ENCODE measurements at places on chromosomes 6 and 20.
A peak's percentile ranks its signal among the peaks of the same experiment; 100 is the strongest.

- no peak for DNase-seq
Observed at GRCh38 chr20:16407251-16408067, 165.8 kb downstream of the KIF16B start.

DNA sequence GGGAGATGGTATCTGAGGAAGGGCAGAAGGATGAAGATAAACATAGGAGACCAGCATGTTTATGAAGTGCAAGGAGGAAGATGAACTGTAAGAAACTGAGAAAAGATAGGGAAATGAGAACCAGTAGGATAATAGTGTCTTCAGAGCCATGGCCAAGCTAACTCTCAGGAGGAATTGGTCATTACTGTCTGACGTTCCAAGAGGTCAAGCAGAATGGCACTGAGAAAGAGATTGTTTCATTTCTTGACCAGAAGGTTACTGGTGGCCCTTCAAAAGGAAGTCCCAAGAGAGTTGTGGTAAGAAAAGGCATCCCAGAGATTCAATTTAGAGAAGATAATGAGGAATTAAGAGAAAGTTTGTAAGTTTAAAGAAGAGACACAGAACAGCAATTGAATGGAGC is 47.5 kb downstream of the EYA4 start:
- no peak for DNase-seq

GRCh38 chr6:148776321-148777308 is 29.8 kb downstream of the UST start:
- no peak for DNase-seq

GRCh38 chr20:53750827-53751619 is 157.4 kb upstream of the ZNF217 start:
- no peak for DNase-seq

GRCh38 chr6:129946439-129947140 is 71.8 kb upstream of the L3MBTL3 start:
- no peak for DNase-seq

- DNase-seq = no peak
Observed at GRCh38 chr6:129744201-129744879, 34.4 kb upstream of the ARHGAP18 start.

DNA sequence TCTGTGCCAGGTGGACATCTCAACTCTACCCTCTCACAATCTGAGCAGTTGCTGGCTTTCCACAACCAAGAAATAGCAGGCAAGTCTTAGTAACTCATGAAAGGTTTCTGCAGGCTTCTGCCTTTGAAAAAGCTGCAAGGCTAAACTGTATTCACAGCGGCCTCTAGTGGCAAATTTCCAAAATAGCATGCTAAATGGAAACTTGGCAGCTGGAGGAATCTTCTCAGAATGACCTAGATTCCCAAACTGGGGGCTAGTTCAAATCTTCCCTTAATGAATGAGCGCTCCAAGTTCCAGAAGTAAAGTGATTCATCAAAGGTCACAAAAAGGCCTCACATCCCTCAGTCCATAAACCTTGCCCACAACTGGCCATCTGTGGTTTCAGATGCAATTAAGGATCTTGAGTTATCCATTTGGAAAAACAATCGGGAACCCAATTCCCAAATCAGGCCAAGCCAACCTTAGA is 11.9 kb upstream of the CPNE5 start:
- no peak for DNase-seq

GRCh38 chr20:44296011-44296410 is 15.0 kb downstream of the FITM2 start:
- DNase-seq = no peak

GRCh38 chr6:38212579-38212978 is 393.1 kb downstream of the ZFAND3 start:
- DNase-seq = no peak

GRCh38 chr6:133159255-133159795 is 81.8 kb upstream of the EYA4 start:
- no peak for DNase-seq

GRCh38 chr6:139355777-139356445 is 18.5 kb downstream of the CITED2 start:
- DNase-seq = no peak

DNA sequence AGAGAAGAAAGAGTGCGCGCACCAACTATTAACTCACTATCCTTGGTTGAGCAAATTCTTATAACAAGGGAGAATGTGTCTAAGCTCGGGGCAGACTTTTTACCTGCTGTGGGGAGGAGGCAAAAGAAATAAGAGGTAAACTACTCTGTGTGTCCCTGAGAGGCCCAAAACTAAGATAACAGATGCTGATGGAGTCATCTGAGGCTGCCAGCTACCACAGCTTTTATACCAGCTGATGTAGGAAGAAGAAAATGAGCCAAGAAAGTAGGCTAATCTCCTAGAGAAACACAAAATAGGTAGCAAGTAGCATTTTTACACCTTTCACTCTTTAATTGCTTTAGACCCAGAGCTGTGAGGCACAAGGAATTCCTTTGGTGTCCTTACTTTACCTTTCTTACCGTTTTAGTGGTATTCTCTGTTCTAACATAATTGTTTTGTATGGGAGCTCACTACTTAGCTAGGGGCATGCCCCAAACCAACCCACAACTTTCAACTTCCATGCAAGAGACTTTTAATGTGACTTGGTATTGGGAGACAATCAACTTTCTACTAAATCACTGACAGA is 27.8 kb upstream of the PIM1 start:
- no peak for DNase-seq

GRCh38 chr20:32480371-32481241 is 104.5 kb downstream of the NOL4L start:
- no peak for DNase-seq

- no peak for DNase-seq
Observed at GRCh38 chr6:88164061-88164460, 2.1 kb downstream of the CNR1 start.

DNA sequence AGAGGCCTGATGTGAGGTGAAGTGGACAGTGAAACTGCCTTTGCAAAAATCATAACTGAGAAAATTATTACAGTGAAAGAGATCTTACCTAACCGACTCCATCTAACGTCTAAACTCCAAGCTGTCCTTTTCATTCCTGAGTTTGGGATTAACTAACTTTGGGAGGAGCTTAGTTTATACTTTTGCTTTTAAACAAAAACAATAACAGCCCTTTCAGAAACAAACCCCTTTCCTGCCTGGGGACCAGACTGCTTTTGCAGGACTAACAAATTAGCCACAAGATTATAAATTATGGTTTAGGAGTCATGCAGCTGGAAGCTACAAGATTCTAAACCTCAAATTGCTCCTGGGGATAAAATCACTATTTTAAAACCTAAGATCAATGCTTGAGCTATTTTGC is 38.6 kb upstream of the HFE start:
- DNase-seq = no peak

DNA sequence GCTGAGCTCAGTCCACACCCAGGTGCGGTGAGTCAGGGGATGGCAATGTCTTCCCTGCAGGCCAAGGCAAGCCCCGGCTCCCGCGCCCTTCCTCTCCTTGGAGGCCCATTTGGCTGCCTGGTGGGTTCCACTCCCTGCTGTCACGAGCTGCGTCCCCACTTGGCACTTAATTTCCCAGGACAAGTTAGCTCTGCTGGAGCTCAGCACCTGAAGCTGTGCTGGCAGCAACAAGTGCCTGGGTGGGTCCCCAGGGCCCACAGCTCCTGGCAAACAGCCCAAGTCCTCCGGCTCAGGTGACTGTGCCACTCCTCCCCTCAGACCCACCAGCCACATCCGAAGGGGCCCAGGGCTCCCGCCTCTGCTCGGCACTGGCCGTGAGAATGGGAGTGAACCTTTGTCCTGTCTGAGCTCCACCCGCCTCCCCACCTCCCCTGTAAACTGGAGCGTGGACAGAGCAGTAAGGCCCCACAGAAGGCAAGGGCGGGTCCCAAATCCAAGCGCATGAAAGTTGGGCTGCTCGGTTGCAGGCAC is 16.9 kb downstream of the LAMA5 start:
- DNase-seq = peak; percentile 93

GRCh38 chr6:80544976-80545722 is 438.7 kb downstream of the BCKDHB start:
- DNase-seq = no peak

DNA sequence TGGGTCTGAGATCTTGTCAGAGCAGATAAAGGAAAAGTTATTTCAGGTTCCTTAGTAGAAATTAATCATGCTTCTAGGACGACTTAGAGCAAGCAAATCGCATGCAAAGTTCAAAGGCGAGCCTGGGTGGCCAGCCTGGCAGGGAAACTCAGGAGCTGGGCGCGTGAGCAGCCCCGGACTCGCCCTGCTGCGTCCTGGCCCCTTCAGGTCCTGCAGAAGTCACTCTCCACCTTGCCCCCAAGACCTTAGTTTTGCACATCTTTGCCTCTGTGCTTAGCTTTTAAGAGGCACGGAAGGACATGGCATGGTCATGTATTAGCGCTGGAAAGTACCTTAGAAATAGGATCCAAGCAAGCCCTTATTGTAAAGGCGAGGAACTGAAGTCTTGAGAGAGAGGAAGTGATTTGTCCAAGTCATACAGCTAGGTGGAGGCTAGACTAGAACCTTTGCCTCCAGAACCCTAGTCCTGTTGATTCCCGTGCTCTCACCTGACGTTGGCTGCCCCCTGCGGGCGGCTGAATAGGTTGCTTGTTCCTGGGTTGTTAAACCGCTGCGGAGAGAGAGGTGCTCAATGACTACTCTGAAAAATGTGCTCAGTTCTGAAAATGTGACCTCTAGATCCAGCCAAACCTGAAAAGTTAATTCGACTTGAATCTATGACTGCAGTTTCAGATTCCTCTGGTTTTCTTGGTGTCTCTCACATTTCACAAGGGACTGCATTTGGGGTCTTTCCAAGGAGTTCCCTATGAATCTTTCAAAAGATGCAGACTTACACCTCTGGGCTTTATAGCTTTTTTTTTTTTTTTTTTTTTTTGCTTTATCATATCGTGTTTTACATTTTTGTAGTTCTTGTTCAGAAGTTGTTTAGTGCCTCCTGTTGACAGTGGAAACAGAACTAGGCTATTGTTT is 2.7 kb downstream of the MYB start:
- no peak for DNase-seq

DNA sequence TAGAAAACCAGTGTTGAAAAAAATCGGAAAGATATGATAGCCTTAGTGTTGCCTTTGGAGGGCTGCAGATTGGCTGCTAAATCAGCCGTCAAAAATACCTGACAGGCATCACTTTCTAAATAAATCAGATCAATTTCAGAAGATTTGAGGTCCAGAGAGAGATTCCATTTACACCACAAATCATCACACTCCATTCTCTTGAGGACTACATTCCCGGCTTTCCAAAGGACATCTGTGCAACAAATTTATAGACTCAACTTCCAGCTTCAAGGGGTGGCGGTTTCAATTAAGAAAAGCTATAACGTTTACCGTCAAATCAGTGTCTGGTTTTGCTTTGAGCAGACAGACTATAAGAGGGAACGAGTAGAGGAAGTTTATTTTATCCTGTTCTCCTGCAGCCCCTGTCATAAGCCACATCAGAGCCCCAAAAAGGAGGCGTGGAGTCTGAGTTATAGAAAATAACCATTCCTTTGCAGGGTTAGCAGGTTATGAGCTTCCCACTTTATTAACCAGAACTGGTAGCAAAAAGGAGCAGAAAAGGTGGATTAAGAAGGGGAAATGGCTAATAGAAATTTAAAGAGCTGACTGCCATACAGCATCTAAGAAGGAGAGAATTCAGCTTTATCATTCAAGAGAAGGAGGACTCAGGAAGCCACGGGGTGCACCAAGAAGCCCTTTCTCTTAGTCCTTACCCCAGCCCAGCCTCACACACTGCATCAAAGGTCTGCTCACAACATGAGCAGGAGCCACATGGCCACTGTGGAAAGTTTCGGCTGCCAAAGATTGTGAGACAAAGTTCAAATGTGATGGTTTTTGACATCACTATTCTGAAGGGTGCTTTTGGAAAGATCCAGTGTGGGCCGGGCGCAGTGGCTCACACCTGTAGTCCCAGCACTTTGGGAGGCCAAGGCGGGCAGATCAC is 12.9 kb upstream of the UQCC2 start:
- no peak for DNase-seq

- no peak for DNase-seq
Observed at GRCh38 chr6:108598305-108598863, 37.7 kb downstream of the FOXO3 start.

- no peak for DNase-seq
Observed at GRCh38 chr6:139337830-139338229, 36.6 kb downstream of the CITED2 start.

DNA sequence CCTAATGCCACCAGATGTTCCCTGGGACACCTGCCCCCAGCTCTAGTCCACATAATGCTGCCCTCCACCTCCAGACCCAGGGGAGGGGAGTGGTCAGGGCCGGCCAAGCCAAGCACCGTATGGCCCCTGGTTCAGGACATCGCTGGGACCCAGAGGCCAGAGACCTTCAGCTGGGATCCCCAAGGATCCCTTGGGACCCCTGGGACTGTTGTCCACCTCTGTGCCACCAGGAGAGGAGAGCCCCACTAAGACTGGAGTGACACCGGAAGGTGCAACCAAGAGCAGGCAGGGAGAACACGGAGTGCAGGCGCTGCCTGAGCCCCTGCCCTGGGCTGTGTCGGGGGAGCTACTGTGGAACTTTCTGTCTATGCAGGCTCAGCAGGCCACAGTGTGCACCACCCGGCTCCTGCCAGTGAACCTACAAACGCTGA is 43.6 kb downstream of the CTCFL start:
- no peak for DNase-seq

DNA sequence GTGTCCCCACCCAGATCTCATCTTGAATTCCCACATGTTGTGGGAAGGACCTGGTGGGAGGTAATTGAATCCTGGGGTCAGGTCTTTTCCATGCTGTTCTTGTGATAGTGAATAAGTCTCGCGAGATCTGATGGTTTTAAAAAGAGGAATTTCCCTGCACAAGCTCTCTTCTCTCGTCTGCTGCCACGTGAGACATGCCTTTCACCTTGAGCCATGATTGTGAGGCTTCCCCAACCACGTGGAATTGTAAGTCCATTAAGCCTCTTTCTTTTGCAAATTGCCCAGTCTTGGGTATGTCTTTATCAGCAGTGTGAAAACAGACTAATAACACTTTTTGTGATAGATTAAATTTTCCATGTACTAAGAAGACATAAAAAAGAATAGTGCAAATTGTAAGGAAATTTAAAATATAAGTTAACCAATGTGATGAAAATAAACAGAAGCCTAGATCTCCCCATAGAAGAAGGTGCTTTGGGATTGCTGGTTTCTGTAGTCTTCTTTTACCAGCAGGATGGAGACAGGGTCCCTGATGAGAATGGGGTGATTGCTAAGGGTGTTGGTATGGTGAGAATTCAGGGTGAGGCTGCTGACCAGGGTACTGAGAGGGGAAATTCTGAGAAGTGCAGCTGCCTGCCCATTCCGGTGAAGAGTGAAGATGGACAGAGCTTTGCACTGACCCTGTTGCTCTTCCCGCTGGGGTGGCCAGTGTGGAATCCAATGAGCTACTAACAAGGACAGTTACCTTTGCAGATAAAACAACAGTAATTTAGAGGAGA is 50.7 kb downstream of the BMP2 start:
- DNase-seq = no peak

GRCh38 chr6:26295691-26296555 is 69.1 kb upstream of the BTN3A2 start:
- no peak for DNase-seq

- DNase-seq = no peak
Observed at GRCh38 chr6:29502597-29502996, 14.8 kb upstream of the MAS1L start.

Data from vagina (tissue), 2 donors.